ENCODE measurements at places on chromosomes 12 and 14.

GRCh38 chr12:12465522-12465921 lies 97.1 kb downstream of the DUSP16 start:
- DNase-seq: no peak

DNA sequence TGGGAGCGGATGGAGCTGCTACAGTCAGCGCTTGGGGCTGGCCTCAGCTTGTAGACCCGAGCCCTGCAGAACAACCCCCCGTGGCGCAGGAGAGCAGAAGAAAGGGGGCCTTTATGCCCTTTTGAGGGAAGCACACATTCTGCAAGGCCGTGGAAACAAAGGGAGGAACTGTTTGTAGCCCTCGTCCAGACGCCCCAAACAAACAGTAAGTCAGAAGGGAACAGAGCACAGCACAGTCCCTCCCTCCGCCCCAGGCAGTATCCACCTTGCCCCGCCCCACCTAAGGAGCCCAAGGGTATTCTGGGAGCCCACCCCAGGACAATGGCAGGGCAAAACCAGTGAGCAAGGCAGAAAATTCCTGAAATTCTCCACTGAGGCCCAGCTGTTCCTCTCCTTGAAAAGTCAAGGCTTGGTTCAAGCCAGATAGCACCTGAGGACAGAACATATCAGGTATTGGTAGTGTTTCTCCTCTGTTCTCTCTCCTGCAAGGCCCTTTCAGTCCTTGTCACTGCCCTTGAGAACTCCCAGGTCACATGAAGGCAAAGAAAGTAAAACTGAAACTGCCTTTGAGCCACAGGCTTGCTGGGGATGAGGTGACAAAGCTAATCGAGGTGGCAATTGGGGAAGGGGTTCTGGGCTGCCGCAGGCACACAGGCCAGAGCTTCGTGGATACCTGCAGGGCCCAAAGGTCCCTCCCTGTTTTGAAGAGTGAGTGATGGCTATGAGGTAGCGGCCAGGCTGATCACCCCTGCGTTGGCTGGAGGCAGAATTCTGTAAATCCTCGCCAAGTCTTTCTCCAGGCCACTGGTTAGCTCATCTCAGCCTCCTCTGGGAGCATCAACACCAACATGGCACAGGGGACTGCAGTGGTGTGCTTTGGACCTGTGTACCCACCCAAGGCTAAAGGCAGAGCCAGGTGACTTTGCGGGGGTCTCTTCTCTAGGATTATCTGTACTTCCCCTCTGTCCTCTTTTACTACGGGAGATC lies 499 bp downstream of the DGLUCY start:
- DNase-seq: peak; percentile 52

DNA sequence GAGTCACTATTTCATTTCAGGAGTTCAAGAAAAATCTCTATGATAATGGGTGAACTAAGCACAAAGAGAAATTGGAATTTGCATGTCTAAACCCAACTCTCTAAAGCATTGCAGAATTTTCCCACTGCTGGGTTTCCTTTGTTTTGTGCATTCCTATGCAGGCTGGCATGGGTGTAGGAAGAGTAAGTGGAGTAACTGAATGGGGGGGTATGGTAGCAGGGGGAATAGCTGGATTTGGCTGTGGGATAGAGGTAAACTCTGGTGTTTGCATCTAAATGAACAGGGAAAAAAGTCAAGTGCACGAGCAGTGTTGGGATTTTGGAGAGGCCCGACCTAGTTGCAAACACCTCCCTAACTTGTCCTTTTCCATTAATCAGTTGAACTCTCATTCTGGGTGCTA lies 159.1 kb downstream of the ANO4 start:
- no peak for DNase-seq

DNA sequence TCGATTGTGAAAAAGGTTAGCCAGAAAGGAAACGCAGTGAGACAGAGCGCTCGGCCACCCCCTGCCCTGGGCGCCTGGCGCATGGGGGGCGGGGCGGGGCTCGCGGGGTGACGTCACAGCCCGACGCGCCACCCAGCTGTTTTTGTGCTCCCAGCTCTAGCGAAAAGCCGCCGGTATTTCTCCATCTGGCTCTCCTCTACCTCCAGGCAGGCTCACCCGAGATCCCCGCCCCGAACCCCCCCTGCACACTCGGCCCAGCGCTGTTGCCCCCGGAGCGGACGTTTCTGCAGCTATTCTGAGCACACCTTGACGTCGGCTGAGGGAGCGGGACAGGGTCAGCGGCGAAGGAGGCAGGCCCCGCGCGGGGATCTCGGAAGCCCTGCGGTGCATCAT lies at the start of gene GABARAPL1:
TSS of gene GABARAPL1 (plus strand) at position 139 of the 393 bp plus-strand sequence. CDS start at position 392, 253 bp downstream.
- peak; percentile 78 for DNase-seq

DNA sequence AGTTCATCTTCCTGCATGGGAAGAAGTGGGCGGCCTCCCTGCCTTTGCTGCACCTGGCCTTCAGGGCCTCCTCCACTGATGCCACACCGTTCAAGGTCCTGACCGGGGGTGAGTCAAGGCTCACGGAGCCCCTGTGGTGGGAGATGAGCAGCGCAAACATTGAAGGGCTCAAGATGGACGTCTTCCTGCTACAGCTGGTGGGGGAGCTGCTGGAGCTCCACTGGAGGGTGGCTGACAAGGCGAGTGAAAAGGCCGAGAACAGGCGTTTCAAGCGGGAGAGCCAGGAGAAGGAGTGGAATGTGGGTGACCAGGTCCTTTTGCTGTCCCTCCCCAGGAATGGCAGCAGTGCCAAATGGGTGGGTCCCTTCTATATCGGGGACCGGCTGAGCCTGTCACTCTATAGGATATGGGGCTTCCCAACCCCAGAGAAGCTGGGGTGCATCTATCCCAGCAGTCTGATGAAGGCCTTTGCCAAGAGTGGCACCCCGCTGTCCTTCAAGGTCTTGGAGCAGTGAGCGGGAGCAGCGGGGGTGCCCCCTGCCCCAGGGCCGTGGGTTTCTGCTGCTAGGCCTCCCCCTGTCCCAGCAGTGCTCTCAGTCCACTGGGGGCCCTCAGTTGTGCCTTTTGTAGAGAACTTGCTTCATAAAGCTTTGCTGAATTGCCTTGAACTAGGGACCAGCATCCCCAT lies 12.4 kb downstream of the CBLN3 start:
- DNase-seq: no peak

GRCh38 chr14:61219256-61219655 lies 61.9 kb downstream of the TMEM30B start:
- DNase-seq: no peak

DNA sequence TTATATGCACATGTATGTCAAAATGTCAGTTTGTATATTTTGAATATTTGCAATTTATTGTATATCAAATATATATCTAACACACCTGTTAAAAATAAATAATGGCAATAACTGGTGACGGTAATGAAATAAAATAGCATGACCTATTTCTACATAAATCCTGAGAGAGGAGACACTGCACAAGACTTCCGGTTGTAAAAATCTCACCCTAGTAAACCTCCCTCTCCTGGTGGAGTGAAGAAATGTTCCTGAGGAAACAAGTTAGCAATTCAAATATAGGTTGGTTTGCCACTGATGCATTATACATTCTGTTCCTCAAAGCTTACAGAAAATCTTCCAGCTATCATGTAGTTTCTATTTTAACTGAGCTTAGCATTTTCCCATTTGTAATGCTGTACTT lies 166.1 kb upstream of the SYT10 start:
- DNase-seq: no peak

DNA sequence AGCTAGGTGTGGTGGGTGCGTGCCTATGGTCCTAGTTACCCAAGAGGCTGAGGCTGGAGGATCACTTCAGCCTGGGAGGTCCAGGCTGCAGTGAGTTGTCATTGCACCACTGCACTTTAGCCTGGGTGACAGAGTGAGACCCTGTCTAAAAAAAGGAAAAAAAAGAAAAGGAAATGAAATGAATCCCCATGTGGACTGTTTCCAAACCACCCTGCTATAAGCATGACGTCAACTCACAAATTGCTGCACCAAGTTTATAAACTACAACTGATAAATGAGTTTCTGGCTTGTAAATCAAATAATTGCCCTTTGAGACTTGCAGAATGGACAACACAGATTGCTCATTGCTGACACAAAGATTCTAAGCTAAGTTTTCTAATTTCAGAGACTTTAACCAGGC lies 51.0 kb upstream of the STK38L start:
- DNase-seq: no peak

DNA sequence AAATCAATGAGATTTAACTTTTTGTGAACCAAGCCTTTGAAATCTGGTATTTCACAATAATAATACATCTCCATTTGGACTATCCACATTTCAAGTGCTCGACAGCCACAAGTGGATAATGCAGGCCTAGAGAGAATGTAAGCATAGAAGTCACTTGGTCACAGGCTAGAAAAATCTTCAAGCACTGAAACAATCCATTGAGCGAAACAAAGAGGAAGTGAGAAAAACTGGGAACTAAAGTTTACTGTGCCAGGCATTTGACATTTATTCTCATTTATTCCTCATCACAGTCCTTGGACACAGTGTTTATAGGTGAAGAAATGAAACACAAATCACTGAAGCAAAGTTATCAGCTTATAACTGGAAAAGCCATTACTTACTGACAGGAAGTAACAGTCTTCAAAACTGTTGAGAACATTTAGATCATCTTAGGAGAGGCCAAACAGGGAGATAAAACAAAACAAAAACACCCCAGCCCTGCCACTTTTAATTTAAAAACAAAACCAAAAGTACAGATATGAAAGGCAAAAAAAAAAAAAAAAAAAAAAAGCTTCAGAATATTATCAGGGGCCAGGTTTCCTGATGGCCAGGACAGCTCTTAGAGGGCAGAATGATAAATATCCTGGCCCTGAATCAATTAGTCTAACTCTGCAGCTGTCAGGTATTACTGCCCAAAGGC lies 29.2 kb downstream of the GNS start:
- DNase-seq: no peak

- no peak for DNase-seq
These were observed 101.4 kb upstream of the BBS10 start for GRCh38 chr12:76449583-76449982.

DNA sequence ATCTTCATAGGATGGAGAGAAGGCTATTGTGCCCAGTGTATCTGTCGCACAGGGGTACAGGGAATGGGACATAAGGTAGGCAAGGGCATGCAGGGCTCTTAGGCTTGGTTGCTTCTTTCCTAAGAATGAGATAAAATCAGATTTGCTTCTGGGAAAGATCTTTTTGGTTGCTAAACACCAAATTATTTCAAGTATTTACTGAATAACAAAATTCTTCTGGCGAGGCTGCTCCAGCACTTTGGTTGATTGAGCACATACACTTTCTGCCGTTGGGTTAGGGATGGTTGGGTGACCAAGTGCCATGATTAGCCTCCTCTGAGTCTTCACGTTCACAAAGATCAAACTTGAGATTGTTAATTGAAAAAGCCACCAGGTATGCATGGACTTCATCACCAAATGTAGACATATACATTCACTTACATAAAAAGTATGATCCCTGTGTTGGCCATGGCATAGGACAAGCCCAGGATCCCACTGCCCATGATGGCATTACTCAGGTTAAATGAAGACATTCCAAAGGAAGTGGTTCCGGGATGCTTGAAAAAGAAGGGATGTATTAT lies 38.2 kb downstream of the SLC38A4 start:
- DNase-seq: no peak

- DNase-seq: no peak
These were observed 495 bp downstream of the TMEM121 start for GRCh38 chr14:105526776-105527380.

GRCh38 chr12:57216014-57216911 lies at the start of gene NXPH4:
Gene NXPH4, plus strand, starts transcription at chr12:57216794. Its CDS starts 176 bp downstream, at chr12:57216970.
- DNase-seq: peak; percentile 62

- DNase-seq: no peak
These were observed 13.0 kb upstream of the RIOX1 start for GRCh38 chr14:73477618-73478266.

- no peak for DNase-seq
These were observed 230.1 kb upstream of the PLXNC1 start for GRCh38 chr12:93918262-93918661.

- no peak for DNase-seq
These were observed 29.1 kb downstream of the DPF3 start for GRCh38 chr14:72864712-72865365.

DNA sequence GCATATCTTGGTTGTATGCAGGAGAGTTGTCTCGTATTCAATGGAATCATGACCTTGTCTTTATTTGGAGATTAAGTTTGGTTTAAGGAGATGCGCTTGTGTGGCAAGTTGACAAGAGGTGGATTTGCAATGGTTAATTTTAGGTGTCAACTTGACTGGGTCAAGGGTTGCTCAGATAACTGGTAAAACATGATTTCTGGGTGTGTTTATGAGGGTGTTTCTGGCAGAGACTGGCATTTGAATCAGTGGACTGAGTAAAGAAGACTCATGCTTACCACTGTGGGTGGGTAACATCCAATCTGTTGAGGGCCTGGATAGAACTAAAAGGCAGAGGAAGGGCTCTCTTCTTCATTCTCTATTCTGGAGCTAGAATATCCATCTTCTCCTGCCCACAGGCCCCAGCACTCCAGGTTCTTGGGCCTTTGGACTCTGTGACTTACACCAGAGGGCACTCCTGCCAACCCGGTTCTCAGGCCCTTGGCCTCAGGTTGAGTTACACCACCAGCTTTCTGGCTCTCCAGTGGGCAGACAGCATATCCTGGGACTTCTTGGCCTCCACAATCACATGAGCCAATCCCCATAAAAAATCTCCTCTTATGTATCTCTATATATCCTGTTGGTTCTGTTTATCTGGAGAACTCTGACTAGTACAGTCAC lies 141.5 kb upstream of the ARID2 start:
- no peak for DNase-seq

GRCh38 chr12:106309671-106310505 lies 7.4 kb downstream of the TCP11L2 start:
- no peak for DNase-seq

DNA sequence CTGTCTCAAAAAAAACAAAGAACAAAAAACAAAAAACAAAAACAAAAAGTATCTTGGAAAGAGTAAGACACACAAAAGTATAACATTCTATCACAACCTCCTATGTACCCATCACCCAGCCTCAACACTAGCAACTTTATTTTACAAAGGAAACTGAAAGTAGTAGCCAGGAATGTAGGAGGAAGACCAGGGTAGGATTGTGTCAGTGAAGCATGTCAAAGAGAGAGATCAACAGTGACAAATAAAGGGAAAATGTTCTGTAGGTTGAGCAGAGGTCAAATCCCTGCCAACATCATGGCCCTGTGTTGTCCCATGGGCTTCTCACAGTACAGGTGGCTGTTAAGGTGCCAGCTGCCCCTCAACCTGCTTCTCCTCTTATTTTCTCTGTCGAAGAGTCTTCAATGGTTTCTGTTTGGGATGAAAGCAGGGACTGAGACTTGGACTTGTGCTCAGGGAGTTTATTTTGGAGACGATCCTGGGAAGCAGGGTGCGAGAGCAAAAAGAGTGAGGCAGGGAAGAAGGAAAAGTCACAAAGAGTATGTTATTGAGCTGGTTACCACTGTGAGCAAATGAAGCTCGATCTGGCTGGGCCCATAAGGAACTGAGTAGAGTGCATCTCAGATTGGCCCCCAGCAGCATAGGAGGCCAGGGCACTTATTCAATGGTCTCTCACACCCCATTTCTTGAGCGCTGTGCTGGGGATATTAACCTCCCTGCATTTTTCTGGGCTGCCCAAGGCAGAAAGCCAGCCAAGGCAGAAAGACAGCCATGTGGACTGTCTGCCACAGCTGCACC lies 29.4 kb upstream of the CTDSP2 start:
- no peak for DNase-seq

- no peak for DNase-seq
These were observed 1.1 kb downstream of the TPI1 start for GRCh38 chr12:6868211-6869048.
